NCI-H1694 treated with DMSO at 0.1 percent for 48 hours (cell line): ENCODE measurements at places on chromosomes 4 and X.

DNA sequence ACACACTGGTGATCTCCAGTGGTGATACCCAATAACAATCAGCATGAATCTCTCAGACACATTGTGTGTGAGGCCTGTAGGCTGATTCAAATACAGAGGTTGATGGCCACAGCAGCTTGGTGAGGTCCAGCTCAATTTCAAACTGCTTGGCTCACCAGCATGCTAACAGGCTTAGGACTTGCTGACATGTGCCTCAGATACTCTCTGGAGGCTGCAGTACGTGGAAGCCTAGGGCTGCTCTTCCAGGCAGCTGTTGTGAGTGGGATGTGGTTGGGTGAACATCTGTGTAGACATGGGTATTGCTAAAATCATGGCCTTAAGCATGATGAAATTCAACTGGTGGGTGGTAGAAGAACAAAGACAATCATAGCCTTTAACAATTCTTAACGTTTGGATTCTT, 4.3 kb downstream of the CXCL9 start:
- DNase-seq = no peak

- DNase-seq = no peak
These were observed 79.8 kb downstream of the CLCN5 start for GRCh38 chrX:50002067-50002714.

- DNase-seq = no peak
These were observed 229.8 kb upstream of the STS start for GRCh38 chrX:6917666-6918065.

- DNase-seq = no peak
These were observed 18.7 kb upstream of the ZNF157 start for GRCh38 chrX:47351706-47352105.

GRCh38 chrX:69128588-69128987, 36.7 kb downstream of the PJA1 start:
- DNase-seq = no peak

GRCh38 chrX:48920718-48921104, 1.9 kb upstream of the PIM2 start:
- DNase-seq = no peak

- DNase-seq = no peak
These were observed 200.2 kb downstream of the LRBA start for GRCh38 chr4:150814873-150815272.

GRCh38 chrX:20506739-20507138, 240.0 kb upstream of the RPS6KA3 start:
- DNase-seq = no peak

DNA sequence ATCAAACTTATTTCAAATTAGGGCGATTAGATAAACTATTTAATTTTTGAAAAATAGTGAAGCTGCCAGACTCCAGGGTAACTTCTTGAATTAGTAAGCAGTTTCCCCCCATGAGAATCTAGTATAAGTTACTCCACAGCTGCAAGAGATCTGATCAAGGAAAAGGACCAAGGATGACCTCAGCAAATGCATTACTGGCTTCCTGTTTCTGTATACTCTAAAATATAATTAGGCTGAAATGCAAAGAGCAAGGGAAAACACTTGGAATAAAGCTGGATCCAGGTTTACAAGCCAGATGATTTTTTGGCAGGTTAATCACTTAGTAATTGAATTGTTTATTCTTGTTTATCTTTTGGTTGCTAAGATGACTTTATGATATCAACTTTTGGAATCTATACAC, 13.4 kb upstream of the P2RY10 start:
- no peak for DNase-seq

GRCh38 chrX:19790829-19791228, 96.6 kb downstream of the SH3KBP1 start:
- DNase-seq = no peak

GRCh38 chrX:2658585-2659292, 32.4 kb upstream of the CD99 start:
- no peak for DNase-seq

DNA sequence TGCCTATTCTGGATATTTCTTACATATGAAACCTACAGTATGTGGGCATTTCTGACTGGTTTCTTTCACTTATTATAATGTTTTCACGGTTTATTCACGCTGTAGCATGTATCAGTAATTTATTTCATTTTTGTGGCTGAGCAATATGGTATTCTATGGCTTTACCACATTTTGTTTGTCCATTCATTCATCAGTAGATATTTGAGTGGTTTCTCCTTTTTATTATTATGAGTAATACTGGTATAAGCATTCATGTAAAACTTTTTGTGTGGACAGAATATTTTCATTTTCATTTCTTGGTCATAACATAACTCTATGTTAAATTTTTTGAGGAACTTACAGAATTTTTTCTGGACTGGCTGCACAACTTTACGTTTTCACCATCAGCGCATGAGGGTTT, 122.7 kb upstream of the PABPC5 start:
- DNase-seq = no peak

DNA sequence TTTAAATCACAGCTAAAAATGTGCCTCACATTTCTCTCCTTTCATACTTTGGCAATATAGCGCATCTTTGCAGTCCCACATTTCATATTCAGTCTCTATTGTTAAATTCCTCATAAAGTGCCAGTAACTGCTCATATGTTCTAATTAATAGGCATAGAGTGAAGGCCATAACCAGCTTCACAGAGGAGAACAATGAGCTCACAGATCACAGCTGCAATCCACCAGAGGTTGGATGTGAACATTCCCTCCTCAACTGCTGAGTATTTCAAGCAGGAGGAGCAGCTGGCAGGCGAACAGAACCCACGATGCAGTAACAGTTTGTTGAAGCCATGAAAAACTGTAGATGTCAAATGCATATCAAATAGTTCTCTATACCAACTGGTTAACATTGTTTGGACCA, 2088.7 kb upstream of the AGA start:
- no peak for DNase-seq

GRCh38 chr4:185143601-185143969, 519 bp downstream of the SLC25A4 start:
- DNase-seq = peak; percentile 25

- no peak for DNase-seq
These were observed 80.9 kb downstream of the PCYT1B start for GRCh38 chrX:24566240-24566639.

- DNase-seq = no peak
These were observed 1176.7 kb downstream of the NLGN4X start for GRCh38 chrX:5051831-5052491.

- no peak for DNase-seq
These were observed 88.6 kb upstream of the HHIP start for GRCh38 chr4:144557404-144557803.
